ENCODE measurements at places on chromosomes 16 and 17.

DNA sequence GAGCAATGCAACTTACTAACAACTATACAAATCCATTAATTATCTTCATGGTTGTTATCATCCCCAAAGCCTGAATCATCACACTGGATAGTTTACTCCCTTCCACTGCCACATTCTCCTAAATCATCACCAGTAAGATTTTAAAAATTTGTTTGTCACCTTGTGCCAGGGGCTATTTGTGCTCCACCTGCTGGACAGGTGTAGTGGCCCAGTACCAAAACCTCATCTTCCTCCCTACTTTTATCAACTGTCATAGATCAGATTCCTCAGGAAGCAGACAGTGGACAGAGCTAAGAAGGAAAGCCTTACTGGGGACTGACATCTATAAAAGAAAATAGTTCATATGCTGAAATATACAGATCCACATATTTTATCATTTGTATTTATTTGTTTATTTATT lies 280.4 kb downstream of the CDH11 start:
- no peak for DNase-seq

- DNase-seq: no peak
Measured at GRCh38 chr16:64172652-64173051, 949.2 kb downstream of the CDH11 start.

DNA sequence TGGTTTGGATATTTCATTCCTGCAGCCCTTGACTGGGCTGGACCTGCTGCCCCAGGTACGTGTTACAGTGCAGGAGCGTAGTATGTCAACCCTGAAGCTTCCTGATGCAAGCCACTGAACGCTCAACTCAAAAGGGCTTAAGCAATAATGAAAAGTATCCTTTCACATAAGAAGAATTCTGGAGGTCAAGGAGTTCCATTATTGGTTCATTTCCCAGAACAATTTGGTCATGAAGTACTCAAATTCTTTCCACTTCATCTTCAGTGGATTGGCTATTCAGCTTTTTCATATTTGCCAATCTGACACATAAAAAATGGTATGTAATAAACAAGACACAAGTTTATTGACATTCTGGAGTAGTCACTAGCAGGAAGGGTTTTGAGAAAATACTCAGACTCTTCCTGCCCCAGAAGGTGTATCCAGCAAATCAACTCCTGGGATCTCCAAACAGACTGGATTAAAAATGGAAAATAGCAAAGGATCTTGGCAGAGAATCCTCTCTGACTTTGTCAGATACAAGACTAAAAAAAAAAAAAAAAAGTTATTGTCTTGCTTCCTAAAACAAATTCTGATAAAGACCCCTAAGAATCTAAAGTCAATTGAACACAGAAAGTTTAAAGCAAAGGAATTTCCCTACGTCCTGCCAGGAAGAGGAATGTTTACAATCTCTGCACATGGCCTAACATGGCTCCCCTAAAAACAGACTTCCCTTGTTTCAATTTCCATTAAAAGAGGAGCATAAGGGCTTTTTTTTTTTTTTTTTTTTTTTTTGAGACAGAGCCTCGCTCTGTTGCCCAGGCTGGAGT lies 37.5 kb upstream of the WSB1 start:
- peak; percentile 45 for DNase-seq

GRCh38 chr17:51730303-51731050 lies 428.0 kb downstream of the CA10 start:
- DNase-seq: no peak

DNA sequence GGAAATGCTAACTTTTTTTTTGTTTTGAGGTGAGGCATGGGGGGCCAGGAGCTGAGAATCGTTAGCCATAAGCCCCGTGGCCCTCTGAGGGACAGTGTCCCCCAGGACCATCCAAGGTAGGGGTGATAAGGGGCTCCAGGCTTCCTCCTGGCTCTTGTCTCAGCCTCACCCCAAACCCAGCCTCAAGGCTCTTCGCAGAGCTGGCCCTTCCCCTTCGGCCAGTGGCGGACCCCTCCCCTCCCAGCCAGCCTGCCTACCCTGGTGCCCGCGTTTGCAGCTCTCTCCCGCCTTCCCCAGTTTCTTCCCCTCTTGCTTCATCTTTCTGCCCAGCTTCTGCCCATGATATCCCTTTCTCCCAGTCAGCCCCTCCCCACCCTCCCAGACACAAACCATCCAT lies 22.7 kb upstream of the ATP2A3 start:
- DNase-seq: no peak

GRCh38 chr16:17474037-17474436 lies 3.3 kb upstream of the XYLT1 start:
- DNase-seq: peak; percentile 33

GRCh38 chr16:22316411-22316811 lies 19.2 kb downstream of the POLR3E start:
- DNase-seq: no peak

DNA sequence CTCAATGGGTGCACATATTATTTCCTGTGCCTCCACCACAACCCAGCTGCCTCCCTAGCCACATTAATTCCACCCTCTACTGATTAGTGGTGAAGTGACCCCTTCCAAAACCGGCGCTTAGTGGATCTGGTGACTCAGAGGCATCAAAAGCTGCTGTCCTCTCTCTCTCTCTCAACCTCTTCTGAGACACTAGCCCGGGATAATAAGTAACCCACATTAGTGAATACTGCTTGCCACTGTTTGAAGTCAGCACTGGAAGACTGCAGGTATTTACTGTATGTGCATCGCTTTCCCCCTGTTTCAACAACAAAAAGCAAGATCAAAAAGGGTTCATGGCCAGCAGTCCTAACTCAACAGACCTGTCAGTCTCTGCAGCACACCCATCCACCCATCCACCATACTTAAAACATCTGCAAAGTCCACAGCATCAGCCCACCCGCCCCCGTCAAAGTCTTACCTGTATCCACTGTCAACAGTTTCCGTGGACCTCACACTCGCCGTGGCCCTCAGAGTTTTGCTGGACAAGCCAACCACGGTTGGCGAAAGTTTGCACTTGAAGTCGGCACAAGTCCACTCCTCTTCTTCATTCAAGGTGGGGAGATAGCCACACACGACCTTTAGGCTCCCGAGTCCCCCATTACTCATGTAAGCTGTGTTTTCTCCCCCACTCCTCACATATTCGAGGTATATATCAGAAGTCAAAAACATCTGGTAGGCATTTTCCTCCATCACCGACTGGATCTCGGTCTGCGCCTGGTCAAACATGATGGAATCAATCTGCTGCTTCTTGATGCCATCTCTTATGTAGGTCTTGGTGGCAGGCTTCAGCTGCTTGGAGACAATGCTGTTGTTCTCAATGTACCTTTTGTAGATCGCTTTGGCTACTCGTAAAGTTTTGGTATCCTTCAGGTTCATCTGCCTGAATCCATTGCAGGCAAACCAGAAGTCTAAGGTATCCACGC lies 3.8 kb downstream of the AXIN2 start:
- DNase-seq: peak; percentile 79

DNA sequence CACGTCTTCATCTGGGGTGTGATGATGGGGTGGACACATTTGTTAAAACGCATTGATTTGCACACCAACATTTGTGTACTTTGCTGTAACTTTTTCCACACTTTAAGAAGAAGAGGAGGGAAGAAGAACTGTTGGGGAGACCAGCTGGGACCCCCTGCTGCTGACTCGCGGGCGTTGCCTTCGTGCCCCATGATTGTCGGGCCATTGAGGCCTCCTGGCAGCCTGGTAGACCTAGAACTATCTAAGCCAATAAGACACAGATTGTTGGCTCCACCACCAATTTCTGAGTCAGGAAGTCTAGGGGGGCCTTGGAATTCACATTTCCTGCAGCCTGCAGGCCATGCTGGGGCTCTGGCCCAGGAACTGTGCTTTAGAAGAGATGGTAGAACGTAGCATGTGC lies 105.5 kb downstream of the TNFRSF13B start:
- no peak for DNase-seq

- DNase-seq: no peak
Measured at GRCh38 chr16:49890876-49891275, 35.0 kb upstream of the ZNF423 start.

DNA sequence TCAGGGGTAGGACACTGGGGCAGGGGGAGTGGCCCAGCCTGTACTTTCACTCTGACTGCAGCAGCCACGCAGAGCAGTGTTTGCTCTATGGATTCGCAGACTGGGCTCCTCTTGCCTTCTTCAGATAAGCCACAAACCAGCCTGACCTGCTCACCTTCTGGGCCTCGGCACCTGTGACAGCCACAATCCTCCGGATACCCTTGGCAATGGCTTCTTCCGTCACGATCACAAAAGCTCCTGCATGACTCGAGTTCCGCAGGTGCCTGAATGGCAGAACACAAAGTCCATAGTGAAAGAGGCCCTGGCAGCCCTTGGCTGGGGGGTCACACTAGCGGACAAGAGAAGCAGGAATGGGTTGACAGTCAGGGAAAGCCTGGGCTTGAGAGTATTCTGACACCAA lies 3.8 kb upstream of the EXOSC6 start:
- DNase-seq: no peak

- DNase-seq: no peak
Measured at GRCh38 chr17:72397687-72398086, 276.9 kb downstream of the SOX9 start.

GRCh38 chr17:18990331-18990730 lies 14.2 kb downstream of the FAM83G start:
- DNase-seq: no peak

DNA sequence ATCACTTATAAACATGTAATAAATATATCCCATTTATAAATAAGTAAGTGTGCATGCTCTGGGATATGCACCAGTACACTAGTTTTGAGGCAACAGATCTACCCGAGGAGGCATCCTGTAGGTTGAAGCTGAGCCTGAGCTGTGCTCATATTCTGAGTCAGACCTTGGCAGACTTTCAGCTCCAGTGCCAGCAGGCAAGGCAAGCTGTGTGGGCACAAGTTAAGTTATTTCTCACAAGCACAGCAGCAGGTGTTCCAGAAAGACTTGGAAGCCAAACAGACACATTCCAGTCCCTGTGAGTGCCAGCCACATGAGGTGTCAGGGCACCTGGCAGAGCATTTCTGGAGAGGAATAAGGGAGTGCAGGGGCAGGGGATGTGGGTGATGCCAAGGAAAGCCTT lies 1.3 kb upstream of the CLEC19A start:
- DNase-seq: no peak

GRCh38 chr17:39335704-39336223 lies 65.7 kb downstream of the FBXL20 start:
- no peak for DNase-seq

DNA sequence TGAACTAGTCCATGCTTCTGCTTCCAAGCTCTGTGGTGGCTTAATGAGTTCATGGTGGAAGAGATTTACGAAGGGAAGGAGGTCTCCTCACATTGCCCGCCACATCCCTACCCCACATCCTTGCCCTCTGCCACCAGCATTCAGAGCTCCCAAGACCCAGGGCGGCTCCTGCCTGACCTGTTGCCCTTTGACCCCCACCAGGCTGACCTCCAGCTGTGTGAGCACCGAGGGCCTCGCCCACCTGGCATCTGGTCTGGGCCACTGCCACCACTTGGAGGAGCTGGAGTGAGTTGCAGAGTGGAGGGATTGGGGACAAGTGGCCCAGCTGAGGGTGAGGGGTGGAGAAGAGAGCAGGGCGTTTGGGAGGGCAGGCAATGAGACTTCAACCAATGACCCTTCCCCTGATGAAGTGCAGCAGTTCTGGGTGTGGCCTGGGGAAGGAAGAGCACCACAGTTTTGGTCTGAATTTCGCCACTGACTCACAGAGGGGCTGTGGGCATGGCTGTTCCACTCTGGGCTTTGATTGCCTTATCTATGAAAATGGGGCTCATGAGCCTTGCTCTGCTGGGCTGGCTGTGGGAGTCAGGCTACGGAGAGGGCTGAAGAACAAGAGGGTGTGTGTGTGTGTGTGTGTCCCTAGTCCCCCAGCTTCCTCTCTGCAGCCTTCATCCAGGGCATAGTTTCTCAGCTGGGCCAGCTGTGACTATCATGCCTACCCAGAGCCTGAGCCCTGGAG lies 22.6 kb upstream of the CPNE2 start:
- no peak for DNase-seq

DNA sequence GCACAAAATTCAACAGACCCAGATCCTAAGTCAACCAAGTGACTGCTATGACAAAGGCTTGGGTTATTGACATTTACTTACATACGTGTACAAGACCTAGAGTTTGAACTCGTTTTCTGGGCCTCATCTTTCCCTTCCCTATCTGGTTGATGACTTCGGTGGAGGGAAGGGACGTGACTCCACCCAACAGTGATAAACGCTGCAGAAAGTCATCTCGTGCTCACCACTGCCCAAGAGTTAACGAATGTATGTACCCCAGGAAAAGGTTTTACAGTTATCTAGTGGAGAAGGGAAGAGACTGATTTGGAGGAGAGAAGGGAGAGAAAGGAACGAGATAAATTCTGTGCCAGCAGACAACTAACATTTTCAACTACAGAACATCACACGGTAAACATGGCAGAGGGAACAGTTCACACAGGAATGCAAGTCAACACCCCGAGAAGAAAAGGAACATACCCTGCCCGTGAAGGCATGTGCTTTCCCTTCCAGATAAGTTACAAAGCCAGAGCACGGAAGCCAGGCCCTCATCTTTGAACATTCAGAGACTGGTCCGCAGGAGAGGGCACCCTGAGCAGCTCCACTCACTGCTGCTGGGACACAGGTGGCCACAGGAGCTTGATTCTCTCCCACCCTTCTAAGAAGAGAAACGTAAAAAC lies 13.9 kb upstream of the CYTH1 start:
- no peak for DNase-seq

DNA sequence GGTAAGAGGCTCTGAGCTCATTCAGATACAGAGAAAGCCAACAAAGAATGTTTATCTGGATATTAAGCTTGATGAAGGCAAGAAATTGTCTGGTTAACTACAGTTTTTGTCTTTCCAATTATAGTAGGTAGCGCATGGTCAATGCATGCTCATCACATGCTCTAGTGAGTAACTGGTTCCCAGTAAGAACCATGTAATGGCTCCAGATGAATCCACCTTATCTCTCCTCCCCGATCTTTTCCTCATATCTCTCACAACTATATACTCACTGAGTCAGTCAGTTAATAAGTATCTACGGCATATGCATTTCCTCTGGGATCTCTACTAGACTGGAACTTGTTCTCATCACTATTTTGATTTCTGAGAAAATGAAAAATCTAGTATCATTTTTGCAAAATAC lies 340.7 kb upstream of the DYNLRB2 start:
- no peak for DNase-seq

DNA sequence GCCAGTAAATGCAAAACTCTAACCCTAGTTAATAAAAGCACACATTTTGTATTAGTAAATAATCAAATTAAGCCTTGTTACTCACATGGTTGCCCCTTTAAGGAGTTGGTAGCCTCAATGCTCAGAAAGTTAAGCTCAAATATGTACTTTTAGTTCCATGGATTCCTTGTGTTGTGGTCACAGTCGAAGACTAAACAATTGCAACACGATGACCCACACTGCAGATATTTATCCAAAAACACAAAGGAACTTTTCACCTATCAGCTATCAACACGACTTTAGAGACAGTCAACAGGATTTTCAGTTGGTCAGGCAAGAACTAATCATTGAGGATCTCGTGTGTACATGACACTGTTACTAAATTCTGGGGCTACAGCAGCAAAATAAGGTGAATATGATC lies 47.4 kb upstream of the NUDT7 start:
- DNase-seq: peak; percentile 27

DNA sequence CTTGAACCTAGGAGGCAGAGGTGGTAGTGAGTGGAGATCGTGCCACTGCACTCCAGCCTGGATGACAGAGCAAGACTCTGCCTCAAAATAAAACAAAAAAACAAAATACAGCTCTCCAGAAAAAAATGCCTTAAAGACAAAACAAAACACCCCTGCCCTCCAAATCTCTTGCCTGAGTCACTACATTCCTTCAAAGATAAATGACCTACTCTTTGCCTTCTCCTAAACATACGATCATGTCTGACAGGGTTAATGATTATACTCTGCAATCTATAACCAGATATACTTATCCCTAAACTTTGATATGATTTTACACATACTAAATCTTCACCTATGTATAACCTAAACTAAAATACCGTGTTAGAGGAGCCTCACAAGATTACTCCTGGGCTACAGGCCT lies 1.4 kb upstream of the SETD6 start:
- no peak for DNase-seq

All from fibroblast of skin of right quadriceps (primary cell).